ENCODE measurements at places on chromosomes 13 and 19.

DNA sequence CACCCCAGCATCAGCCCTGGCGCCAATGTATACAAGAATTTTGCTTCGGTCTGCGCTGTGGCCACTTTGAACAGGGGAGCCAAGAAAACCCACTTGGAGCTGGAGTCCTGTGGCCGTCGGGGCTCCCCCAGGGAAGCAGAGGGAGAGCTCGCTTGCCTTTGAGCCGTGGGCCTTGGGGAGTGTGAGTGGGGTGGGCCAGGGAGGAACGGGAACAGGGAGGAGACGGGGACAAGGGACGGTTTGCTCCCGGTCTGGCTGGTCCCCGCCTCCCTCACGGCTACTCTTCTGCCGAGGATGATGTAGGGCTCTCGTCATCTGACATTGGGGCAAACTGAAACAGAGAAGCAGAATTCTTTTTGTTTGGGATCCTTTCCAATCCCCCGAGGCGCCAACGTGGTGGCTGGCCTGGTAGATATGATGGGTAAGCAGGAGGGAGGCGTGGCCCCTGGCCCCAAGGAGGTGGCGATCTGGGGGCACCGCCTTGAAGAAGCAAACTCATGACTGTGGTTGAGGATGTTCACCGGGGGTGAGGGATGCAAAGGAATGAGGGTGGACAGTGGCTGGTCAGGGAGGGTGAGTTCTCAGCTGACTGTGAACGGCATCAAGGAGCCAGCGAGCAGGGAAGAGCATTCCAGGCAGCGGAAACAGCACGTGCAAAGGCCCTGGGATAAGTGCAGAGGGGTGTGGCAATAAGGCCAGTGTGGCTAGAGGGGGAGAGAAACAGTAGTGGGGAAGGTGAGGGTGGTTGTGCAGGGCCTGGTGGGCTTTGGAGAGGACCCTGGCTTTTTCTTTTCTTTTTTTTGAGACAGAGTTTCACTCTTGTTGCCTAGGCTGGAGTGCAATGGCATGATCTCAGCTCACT lies 10.9 kb upstream of the SPC24 start:
- no peak for DNase-seq

GRCh38 chr13:26923824-26924605 lies 163.4 kb upstream of the GPR12 start:
- no peak for DNase-seq

DNA sequence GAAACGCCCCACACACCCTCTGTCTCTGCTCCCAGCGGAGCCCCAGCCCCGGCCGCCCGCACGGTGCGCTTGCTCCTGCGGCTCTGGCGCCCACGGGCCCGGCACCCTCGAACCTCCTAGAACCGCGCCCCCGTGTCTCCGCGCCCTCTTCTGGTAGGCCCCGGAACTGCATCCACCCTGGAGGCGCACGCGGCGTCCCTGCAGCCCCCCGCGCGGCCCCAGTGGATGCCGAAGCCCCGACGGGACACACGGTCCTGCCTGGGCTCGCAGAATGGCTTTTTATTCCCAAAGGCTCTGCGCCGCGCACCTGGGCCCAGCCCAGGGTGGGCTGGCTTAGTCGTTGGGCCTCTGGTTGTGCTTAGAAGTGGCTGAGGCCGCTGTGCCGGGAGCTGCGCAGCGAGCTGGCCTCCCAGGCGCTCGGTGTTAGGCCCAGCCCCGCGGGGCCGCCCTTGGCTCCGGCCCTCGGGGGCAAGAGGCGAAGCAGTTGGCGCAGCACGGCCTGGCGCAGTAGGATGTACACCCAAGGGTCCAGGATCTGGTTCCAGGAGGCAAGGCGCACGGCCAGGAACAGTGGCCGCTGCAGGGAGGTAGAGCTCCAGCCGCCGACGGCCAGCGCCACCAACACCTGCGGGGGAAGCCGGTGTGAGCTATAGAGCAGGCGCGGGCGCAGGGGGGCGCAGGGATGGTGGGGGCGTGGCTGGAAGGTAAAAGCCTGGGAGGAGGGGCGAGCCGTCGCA lies 2.8 kb downstream of the PTGER1 start:
- DNase-seq, result peak; percentile 98

GRCh38 chr13:26946684-26947343 lies 186.2 kb upstream of the GPR12 start:
- DNase-seq, result peak; percentile 74

GRCh38 chr13:35768073-35768472 lies 291.6 kb upstream of the MAB21L1 start:
- DNase-seq, result no peak

All from H7 (cell line).